ENCODE measurements at places on chromosomes 3 and 15.
A peak's percentile ranks its signal among the peaks of the same experiment; 100 is the strongest.

DNA sequence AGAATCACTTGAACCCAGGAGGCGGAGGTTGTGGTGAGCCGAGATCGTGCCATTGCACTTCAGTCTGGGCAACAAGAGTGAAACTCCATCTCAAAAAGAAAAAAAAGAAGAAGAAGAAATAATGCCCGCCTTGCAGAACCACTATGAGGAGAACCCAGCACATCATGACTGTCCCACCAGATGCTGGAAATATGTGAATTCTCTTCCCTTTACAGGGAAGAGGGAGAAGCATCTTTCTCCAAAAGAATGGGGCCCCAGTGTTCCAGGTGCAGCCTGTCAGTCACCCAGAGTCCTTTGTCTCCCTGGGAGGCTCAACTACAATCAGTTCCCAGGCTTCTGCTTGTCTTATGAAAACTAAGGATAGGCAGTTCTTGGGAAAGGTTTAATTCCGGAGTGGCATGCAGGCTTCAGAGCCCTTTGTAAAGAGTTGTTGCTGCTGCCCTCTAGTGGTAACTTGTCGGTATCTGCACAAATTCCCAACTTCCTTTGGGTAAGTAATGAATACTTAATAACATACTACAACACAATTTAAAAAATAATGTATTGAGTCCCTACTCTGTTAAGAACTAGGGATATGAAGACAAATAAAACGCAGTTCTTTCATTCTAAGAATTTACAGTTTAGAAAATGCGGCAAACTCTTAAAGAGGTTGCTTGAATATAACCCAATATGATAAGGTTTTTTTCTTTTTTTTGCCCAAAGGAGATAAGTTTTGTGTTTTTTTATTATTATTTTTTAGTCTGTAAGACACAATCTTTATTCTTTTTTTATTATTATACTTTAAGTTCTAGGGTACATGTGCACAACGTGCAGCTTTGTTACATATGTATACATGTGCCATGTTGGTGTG lies 18.6 kb upstream of the TICRR start:
- peak; percentile 44 for DNase-seq

DNA sequence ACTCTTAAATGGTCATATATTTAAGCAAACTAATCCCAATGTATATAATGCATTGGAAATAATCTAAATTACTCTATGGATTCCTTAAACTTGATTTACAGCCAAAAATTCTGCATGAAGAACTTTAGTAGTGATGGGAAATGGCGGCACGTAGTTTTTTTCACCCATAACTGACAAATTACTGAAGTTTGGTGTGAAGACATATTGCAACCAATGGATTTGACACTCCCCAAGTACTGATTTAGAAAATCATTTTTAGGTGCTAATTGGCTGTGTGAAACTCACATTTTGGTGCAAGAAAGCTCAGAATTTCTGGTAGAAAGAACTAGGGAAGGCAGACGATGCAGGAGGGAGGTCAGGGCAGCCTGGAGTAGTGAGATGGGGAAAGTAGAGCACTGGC lies 19.3 kb upstream of the TMEM108 start:
- DNase-seq = no peak

DNA sequence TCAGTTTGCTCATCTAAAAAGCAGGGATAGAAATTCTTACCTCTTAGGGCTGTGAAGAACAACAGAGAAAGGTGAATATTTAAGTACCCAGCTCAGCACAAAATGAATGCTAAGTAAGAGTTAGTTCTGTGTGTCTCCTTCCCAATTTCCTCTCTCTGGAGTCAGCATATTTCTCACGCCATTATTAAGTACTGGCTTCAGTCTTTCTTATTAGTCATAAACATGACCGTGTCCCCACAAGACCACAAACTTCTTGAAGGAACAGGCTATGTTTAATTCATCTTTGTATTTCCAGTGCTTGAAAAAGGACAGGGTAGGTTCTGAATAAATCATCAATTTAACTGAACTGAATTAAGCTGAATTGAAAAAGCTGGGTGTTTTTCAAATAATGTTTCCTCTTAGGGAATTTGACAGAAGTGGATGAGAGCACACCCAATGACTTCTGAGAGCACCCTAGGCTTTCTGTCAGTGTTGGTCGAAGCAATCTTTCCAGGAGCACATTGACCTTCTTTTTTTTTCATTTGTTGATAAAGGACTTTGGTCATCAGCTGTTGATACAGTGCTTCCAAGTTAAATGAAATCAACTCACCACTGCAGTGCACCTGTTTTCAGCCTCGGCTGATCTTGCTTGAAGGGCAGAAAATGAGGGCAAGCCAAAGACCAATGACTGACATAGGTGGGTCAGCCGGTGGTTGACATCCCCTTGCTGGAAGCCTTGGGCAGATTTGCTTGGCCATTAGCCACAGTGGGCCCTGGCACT lies 324.6 kb downstream of the MFSD1 start:
- no peak for DNase-seq

- no peak for DNase-seq
Measured at GRCh38 chr3:123695731-123696640, 111.1 kb upstream of the HACD2 start.

- DNase-seq = no peak
Measured at GRCh38 chr15:50381438-50381837, 26.4 kb upstream of the GABPB1 start.

DNA sequence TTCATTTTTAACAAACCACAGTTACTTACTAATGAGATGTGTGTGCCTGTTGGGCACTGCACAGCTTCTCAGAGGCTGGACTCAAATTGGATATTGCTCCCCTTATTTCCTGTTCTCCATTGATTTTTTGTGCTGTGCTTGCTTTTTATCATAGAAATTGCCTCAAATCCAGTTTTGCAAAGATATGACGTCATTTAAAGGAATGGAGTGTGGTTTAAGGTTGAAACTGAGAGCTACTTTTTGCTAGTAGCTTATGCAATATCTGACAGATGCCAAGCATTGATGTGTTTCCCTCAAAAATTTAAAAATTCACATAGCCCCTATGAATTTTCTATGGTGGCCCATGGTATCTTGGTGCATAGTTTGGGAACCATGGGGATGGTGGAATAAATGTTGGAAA lies 67.7 kb upstream of the ROPN1 start:
- DNase-seq = no peak

Measured in pulmonary artery endothelial cell (primary cell).